NAMALWA (cell line): ENCODE measurements at places on chromosomes 1 and 21.

DNA sequence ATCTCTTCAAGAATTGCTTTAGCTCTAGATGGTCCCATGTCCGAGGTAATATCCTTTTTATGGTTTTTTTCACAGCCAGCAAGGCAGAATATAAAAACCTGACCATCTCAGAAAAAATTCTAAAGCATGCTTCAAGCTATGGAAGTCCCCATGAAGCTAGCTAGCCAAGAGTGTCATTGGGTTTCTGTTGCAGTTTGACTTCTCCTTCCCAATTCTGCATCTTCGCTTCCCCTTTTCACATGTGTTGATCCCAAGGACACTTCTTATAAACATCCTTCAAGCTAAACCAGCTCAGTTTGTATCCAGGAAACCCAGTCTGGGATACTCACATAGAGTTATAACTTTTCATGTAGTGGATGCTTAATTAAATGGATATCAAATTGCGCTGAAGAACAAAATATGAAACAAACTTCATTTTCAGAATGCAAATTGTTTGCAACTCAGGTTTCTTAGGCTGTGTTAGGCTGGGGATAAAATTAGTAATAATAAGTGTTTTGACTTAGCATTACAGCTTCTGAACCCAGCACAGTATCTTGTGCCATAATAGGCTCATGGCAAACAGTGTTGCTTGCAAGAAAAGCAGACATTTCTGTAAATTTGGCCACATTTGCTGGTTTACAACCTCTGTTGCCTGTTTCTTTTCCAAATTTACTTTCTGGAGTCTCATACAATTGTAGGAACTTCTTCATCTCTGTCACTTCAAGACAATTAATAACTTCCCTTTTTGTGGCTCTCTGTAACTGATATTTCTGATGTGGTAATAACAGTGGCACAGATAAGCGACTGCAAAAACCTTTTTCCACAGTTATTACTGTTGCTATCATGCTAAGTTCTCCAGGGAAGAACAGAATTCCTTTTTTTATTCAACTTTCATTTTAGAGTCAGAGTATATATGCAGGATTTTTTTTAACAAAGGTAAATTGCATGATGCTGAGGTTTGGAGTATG is 53.2 kb downstream of the NCAM2 start:
- no peak for DNase-seq

DNA sequence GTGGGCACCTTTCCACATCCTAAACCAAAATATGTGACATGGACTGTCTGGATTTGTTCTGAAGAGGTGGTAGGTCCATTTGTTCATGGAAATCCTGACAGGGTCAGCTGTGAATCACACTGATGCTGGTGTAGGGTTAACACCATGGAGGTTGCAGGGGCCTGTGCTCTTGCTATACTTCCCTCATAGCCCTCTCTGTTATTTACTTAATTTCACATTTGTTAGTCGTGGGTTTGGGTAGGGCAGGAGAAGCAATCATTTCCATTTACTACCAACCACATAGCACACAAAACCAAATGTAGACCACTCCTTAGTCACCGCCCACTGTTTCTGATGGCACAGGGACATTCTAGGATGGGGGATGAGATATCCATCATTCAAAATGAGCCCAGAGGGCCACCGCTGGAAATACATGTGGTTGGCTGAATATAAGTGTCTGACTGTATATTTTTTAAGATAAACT is 61.8 kb upstream of the POU2F1 start:
- DNase-seq = no peak

GRCh38 chr1:56551691-56552090 is 27.7 kb downstream of the PLPP3 start:
- DNase-seq = no peak

- DNase-seq = peak; percentile 43
Measured at GRCh38 chr1:157770442-157771043, 6.4 kb downstream of the FCRL2 start.

DNA sequence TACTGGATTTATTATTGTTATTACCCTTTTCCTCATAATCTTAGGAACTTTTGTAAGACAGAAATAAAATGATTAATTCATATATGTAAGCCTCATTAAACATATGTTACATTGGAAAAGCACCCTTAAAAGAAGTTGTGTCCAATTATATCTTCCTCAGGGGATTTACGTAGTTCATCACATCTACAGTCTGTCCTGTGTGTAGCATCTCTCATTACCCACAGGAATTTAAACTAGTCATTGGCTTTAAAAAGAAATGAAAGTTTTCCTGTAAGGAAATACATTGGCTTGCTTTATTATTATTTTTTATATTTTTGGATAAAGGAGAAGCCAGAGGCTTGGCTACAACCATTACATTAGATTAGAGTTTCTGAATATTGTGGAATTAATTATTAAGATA is 56.1 kb downstream of the SWT1 start:
- DNase-seq = no peak

DNA sequence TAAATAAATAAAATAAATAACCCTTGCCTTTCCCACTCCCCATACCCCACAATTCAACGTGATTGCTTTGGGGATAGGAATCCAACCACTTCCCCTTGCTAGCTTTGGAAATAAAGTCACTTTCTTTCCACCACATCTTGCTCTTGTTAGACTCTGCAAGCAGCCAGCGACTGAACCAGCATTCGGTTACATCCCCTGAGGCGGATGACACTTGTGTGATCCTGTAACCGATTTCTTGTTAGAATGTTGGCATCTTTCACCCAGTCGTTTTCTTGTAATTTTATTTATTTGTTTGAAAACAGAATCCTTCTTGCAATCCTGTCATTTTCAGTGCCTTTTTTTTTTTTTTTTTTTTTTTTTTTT is 1.6 kb upstream of the IFNGR2 start:
- DNase-seq = no peak

GRCh38 chr21:42201615-42202161 is 17.3 kb upstream of the ABCG1 start:
- DNase-seq = no peak

DNA sequence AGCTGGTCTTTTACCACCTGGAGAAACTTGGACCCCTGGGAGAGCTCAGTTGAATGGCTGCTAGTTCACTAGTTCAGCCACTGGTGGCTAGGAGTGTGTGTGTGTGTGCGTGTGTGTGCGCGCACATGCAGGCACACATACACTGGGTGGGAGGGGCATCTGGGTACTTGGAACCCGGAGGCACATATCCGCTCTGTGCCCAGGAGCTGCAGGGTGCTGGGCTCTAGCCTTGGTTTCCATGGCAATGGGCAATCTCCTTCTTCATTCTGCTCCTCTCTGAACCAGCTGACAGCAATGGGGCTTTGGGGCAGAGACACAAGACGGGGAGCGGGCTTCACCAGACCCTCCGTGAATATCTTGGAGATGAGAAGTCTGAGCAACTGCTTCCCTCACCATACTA is 87.1 kb upstream of the DISP3 start:
- no peak for DNase-seq

DNA sequence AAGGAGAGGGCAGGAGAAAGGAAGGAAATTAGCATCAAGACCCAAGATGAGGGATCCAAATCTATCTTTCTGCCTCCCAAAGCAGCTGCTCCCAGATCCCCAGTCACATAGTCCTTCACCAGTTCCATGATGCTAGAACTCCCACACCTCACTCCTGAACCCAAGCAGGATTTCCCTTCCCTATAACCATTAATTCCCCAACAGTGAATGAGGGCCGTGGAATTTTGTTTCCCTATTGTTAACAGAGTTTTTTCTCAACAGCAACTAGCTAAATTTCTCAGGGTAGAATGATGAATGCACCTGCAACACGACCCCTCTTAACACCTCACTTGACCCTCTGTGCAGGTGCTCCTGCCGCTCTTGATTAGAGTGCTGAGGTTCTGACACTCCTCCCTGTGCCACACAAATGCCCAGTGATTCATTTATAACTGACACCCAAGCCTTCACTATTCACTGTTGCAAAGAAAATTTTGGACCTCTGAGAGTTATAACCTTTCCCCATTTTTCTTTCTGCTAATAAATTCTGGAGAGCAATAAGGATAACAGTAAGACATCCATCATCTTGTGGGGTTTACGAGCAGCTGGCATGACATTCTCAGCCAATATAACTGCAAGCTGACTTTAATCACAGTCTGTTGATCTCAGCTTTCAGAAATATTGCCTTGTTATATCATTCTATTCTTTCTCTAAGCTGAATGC is 25.4 kb upstream of the NPL start:
- DNase-seq = no peak

DNA sequence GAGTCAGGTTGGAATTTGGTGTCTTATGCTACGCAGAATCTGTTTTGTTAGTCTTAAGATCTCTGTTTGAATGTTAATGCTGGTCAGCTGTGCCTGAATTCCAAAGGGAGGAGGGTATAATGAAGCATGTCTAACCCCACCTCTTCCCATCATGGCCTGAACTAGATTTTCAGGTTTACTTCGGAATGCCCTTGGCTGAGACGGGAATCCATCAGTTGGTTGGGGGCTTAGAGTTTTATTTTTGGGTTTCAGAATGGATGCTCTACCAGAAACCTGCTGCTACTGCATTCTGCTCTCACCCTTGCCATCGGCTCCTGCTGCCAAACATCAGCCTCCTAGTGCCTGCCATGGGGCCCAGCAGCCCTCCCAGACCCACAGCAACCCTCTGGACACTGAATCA is 24.1 kb upstream of the ETV3 start:
- no peak for DNase-seq

- DNase-seq = no peak
Measured at GRCh38 chr1:166190400-166190799, 23.6 kb upstream of the FAM78B start.

- DNase-seq = no peak
Measured at GRCh38 chr21:42969193-42969600, 5.2 kb upstream of the PKNOX1 start.

- DNase-seq = no peak
Measured at GRCh38 chr1:203287898-203288297, 17.4 kb upstream of the BTG2 start.

- DNase-seq = no peak
Measured at GRCh38 chr21:46355161-46356004, 31.4 kb downstream of the PCNT start.

DNA sequence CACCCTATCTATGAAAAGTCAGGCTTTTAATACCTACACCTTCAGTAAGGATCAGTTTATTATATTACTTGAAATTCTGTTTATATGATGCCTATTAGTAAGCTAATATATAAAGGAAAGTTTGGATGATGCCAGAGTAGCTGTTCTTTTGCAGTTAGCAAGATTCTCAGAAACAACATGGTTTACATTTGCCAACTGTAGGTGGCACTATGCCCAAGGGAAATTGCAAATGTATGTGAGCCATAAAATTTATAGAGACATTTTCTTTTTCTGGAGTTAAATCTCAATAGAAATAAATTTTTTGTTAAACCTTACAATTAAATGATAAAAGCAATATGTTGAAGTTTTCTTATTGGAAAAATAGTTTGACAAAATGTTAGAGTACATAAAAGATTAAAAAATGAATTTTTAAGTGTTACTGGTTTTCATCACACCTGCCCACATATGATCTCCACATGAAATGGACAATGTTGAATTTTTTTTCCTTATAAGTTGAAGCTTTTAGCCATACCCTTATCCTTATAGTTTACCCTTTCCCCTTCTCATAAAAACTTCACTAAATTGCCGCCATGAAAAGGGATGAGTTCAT is 32.1 kb upstream of the EPHX4 start:
- DNase-seq = peak; percentile 71

DNA sequence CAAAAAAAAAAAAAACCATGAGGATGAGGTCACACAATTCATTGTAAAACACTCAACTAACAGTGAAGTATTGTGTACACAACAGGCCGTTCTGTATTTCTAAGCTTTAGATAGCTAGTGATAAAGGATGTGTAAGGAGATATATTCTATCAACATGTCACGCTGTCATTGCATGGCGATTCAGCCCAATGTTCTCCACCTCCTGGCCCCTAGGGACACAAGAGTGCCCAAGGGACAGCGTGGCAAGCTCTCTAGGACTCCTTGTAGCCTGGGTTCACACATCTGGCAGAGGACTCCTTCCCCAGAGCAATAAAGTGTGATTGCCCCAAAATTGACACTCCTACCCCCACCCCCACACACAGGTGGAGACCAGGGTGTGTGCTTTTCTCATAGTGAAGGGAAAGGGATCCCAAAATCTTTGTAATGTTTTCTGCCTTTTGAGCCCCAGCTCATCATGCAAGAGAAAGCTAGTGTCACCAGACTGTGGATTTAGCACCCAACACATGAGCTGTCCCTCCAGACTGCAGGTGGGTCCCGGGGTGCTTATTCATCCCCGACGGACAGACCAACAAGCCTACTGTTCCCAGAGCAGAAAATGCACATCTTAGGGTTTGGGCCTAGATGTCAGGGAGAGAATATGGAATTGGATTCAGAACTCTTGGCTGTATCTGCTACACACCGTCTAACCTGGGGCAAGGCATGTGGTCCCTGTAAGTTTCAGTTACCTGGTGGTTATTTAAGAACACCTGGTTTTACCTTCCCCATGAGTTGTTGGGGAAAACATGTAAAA is 11.5 kb downstream of the TMPRSS3 start:
- DNase-seq = peak; percentile 67

DNA sequence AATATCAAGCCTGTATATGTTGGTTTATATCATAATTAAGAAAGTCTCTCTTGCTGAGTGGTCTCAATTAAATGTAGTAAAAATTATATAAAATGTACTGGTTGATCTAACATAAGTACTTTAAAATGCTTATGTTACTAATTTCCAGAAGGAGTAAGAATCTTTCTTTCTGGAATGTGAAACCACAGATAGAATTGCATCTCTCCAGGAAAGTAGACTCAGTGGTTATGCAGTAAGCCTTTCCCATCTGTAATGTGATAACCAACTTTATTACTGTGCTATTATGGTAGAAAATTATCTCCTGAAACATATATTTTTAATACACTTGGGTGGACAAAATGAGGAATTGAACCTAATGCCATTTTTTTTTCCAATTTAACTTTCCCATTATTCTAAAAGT is 8.9 kb upstream of the RALGPS2 start:
- no peak for DNase-seq

DNA sequence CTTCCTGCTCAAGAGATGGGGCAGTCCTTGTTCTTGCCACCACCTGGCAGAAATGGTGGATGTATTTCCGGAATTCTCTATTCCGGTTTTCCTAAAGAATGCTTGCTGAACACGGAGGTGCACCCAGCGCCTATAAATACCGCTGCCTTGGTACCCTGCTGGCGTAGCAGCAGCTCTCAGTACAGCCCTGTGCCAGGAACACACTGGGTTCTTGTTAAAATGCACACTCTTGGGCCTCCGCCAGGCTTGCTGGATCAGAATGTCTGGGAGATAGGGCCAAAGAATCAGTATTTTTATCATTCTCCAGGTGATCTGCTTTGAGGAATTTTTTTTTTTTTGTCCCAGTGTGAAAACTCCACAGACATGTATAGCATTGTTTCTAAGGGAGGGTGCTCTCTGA is 54.2 kb downstream of the IGSF5 start:
- DNase-seq = no peak
